ENCODE measurements at places on chromosomes 4 and X.

GRCh38 chr4:125097729-125098128 is 217.0 kb upstream of the FAT4 start:
- DNase-seq, result no peak

GRCh38 chr4:109411964-109412363 is 21.7 kb upstream of the SEC24B start:
- no peak for DNase-seq

- DNase-seq, result no peak
These were observed 393.8 kb upstream of the GRID2 start for GRCh38 chr4:91909963-91910362.

DNA sequence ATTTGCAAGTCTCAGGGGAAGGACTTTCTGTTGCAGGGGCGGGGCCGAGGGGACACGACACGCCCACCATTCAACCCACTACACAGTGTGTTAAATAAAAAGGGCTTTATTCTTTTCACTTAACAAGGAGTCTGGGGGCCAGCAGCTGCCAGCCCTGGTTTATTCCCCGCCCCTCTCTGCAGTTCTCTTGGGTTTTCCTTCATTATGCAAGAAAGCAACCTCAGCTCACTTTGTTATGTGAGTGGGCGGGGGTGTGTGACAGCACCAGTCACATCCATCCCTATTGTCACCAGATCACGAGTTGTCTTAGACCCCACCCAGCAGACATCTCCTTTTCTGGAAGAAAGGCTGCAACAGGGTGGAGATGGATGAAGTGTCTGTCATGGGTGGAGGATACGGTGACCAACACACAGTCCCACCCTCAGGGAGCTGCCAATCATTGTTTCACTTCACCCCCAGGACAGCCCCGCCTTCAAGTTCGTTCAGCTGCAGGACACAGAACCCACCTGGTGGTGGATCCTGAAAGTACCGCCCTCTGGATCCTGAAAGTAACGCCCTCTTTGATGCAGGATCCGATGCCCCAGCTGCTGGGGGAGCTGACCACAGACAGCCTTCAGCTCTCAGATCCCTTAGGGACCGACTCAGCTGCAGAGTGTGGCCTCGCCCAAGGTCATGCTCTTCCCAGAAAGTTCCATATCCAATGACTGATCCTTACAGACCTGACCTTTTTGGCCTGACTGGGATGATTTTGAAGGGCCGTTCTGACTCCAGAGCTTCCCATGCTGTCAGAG is 79.6 kb downstream of the SMIM20 start:
- peak; percentile 41 for DNase-seq

DNA sequence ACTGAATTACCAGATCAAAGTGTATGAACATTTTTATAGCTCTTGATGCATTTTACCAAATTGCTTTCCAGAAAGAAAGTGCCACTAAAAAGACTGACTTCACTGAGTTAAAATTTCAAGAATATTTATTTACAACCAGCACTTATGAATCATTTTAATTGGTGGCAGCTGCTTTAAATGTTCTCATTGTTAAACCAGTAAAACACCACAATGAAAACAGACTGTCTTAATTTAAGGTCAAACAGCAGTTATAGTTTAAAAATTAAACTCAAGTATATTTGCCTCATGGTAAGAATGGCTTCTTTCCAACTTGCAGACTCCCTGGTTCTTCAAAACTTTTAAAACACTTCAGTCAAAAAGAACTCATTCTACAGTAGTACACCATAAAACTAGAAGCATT is 36.9 kb downstream of the AMMECR1 start:
- no peak for DNase-seq

GRCh38 chr4:102139932-102140331 is 205.3 kb downstream of the SLC39A8 start:
- DNase-seq, result no peak

DNA sequence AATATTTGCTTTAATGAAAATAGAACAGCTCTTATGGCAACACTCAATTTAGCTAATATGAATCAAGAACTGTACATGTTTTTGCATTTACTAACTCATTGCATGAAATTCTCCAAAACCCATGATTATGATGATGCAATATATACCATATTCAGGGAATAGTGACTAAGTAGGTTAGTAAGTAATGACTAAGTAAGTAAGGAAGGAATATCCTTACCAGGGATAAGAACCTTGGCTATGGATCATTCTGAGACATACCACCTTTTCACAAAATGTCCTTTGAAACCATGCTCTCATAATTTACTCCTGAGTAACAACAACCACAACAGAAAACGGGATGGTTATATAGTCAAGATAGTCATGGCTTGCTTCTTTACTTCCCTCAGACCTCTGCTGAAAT is 1513.0 kb downstream of the STIM2 start:
- no peak for DNase-seq

- DNase-seq, result no peak
These were observed 186.4 kb upstream of the GALNT7 start for GRCh38 chr4:172982151-172982590.

- peak; percentile 69 for DNase-seq
These were observed 14.7 kb upstream of the CBR4 start for GRCh38 chr4:169024762-169025161.

DNA sequence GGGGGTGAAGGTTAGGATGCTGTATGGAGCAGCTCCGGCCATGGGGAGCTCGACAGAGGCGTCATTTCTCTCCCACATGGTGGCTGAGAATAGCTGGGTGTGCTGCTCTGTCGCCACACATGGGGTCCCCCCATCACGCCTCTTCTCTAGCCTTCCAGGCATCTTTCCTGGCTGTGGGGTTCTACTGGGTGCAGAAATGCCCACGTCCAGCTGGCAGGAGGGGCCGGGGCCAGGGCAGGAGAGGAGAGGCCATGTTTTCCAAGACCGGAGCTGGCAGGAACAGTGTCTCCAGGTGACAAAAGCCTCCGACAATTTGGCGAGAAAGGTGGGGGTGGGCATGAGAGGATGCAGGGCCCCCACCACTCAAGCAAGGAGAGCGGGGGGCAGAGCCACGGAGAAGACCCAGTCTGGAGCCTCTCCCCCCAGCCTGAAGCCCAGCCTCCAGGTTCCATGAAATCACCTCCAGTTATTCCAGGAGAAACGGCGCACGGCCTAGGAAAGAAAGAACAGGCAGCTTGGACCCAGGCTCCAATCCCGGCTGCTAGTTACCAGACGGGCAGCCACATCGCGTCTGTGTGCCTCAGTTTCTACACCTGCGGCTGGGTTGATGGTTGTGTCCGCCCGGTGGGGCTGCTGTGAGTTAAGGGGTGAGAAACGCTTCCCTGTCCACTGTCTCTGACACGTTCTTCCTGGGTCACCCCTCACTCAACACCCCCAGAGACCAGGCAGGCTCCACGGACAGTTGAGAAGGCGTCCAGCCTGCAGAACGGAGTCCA is 27.4 kb upstream of the SPON2 start:
- peak; percentile 23 for DNase-seq

Data from SK-N-SH (cell line).